Mesenteric fat pad (tissue), 1 donor: ENCODE measurements at places on chromosomes 2 and 18. TPM values are rescaled to one million over a fixed set of nuclear protein-coding genes. Genes with fewer than 3 reads are reported as not detected.

DNA sequence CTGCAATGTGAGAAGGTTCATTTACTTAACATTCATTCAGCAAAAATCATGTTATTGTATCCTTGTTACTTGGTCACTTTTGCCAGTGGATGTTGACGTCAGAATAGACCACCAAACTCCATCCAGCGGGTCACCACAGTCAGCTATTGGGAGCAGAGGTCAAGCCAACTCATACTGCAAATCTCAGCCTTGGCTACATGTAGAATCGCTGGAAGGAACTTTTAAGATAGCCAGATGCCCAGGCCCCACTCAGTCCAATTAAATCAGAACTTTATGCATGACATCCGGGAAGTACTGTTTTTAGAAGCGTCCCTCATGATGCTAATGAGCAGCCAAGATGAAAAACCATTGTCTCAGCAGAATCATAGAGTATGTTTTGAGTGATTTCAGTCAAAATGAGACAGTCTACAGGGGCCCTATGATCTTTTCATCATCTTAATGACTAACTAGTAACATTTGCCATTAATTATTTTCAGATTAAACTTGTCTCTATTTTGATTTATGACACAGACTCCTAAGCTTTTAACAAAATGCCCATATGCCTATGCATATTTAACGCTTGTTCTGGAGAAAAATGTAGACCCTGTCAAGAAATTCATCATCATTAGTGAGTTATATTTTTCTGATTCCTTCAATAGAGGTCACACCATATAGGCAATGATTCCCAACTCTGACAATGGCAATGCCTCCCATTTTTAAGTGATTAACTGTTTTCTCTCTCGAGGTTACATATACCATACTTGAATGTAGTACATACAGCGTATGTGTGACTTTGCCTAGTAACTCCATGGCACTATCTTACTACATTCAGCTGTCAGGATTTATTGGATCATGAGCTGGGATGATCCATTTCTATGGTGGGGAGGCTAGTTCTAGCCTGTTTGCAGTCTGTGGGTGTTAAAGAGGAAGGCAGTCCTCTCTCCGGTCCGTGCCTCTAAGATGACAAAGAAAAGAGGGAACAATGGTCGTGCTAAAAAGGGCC is 63.7 kb upstream of the CCBE1 start:
- DNase-seq = no peak

The MYCN gene
- total RNA-seq = 0.29 TPM

The GULP1 gene
- total RNA-seq = 11.1 TPM

- no peak for DNase-seq
Measured at GRCh38 chr18:23689031-23689615, at the start of gene LAMA3. LAMA3 (plus strand) TSS chr18:23689453; CDS start chr18:23689684, 231 bp downstream.

- no peak for DNase-seq
Measured at GRCh38 chr2:29114946-29115609, at the start of gene CLIP4. CLIP4 (plus strand) TSS chr2:29115415; CDS start chr2:29121389, 5,974 bp downstream.

GRCh38 chr18:42798606-42799170 is 316.8 kb downstream of the RIT2 start:
- no peak for DNase-seq

The EDAR gene
- not detected for total RNA-seq

The KHK gene
- 4.7 TPM for total RNA-seq

DNA sequence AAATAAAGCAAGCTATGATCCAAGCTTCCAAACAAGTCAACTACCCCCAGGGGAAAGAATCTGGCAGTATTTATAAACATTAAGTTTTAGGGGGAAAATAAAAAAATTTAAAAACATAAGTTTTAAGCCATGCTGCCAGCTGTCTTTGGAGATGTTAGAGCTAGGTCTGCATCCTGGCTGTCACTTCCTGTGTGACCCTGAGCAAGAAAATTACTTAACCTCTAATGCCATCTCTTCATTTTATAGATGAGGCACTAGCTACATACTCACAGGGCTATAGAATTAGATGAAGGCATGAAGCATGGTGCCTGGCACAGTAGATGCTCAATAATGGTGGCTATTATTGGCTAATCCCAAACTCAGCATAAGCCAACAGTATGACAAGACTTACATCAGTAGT is 28.1 kb downstream of the STARD7 start:
- DNase-seq = no peak
